ENCODE measurements at places on chromosomes 12 and 14.

DNA sequence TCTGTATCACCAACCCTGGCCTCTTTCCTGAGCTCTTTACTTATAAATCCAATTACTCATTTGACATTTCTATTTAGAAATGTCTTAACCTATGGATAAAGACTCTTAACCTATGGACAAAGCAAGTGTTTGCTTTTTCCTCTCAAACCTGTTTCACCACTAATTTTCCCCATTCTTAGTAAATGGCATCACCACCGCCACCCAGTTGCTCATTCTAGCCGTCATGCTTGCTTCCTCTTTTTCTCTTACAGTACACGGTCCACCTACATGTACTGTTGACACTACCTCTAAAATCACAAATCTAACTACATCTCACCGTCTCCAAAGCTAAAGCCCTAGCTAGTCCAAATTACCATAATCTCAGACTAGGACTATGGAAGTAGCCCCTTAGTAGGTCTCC is 60.0 kb downstream of the CAPS2 start:
- DNase-seq, result no peak

DNA sequence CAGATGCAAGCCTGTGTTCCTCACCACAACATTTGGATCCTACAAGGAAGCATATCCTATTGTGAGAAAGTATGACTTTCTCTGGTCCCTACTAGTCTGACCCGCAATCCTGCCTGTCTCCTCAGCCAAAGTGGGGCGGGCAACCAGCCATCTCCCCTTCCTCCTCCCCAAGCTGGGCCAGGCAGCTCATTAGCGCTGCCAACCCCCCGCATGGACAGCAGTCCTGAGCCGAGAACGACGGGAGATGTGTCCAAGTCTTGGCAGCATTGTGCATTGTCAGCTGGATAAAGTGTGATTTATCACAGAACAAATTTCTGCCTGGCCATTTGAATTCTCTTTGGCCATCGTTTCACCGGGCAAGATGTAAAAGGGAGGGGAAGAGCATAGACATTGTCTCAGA is 139.4 kb downstream of the SLC15A4 start:
- no peak for DNase-seq

GRCh38 chr12:96606644-96607043 is 117.3 kb downstream of the CFAP54 start:
- DNase-seq, result no peak

GRCh38 chr14:103541709-103542604 is 13.0 kb downstream of the TRMT61A start:
- no peak for DNase-seq
